NCI-H524 (cell line): ENCODE measurements at places on chromosomes 12 and 14.

DNA sequence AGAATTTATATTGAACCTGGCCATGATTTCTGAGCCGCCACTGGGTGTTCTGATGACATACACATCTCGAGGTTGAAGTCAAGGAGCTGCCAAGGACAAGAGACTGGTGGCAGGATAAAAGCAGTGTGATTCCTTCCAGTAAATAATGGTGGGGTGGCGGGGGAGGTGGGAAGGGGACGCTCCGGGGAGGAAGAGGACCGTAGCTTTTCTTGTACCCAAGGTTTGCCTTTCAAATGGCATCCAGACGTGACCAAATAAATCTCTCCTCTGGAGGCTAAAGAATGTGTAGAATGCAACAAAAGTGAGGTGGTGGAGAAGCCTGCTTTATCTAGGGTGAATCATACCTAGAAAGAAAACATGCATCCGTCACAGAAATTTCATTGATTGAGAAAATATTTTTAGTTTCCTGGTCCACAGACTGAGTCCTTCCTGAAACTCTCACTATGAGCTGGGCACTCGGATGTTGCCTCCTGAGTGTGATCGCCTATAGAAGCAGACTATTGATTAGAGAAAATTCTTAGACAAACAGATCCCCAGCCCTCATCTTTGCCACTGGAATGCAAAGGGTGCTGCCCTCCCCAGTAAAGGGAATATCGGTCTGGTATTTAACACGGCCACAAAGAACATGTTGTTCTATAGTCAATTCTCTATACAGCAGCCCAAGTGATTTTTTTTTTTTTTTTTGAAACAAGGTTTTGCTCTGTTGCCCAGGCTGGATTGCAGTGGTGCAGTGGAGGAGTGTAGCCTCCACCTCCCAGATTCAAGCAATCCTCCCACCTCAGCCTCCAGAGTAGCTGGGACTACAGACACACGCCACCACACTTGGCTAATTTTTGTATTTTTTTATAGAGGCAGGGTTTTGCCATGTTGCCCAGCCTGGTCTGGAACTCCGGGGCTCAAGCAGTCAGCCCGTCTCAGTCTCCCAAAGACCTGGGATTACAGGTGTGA is 112.1 kb downstream of the DPF3 start:
- no peak for DNase-seq

DNA sequence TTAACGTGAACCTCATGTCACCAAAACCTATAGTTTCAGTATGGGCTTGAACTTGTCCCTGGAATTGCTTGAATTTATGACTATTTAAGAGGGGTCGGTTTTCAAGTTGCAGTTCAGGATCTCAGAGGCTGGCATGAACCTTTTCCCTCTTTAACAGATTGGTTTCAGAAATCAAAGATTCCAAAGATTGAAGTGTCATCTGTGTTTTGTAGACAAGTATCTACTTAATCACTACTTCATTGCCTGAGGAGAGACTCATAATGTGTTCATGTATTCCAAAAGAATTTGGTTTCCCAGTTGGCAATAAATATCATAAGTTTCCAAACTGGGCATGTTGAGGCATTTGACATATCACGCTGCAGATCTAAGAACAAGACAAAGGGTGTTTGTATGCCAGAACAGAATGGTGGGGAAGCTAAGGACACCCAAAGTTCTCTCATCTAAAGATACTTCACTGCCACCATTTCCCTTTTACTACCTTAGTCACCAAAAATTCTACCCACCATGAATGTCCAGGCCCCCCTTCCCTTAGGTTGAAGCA is 199.5 kb downstream of the NUAK1 start:
- no peak for DNase-seq

DNA sequence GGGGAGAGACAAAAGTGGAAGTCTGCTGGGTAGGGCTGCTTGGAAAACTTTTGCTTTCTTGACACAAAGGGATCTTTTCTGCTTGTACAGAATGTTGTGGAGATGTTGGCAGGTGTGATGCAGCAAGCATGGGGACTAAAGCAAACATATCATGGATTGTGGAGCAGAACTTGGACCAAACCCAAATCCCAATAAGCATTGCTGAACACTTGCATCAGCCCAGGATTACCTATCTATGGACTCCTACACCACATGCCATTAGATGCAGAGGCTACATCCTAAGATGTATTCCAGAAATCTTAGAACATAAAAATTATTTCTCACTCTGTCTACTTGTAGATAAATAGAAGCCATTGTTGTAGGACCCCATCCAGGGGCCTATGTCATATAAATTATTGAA is 44.7 kb upstream of the RERG start:
- no peak for DNase-seq

DNA sequence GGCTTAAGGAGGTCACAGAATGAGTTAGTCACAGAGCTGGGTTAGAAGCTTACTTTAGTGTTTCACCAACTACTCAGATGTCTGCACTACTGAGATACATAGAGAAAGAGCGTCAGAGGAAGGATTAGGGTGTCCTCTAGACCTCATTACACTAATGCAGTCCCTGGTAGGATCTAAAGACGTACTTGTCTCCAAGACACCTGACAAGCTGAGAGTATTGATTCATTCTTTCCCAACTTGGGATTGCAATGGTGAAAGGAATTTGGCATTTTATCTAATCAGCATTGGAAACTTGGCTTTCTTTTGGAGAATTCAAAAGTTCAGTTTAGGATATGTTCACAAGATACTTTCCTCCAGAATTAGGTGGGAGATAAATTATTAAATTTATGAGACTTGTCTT is 402.1 kb downstream of the ZFP36L1 start:
- no peak for DNase-seq

GRCh38 chr12:4320497-4320852 is 538 bp upstream of the TIGAR start:
- DNase-seq, result no peak

DNA sequence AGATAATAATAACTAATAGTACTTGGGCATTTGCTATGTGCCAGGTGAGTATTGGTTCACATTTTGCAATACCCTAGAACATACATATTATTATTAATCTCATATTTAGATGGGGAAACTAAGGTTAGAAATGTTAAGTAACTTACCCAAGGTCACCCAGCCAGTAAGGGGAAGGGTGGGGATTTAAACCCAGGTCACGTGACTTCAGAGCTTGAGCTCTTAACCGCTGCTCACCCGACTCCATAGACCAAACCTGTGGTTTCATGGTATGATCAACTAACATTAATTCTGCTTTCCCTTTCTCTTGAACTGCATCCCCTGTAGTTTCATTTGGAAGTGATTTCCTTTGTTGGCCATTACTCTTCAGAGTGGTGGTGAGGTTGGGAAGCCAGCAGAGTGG is 242.3 kb downstream of the NRXN3 start:
- no peak for DNase-seq

GRCh38 chr12:54631988-54632728 is 2.5 kb downstream of the LACRT start:
- no peak for DNase-seq

GRCh38 chr14:32565256-32565655 is 236.2 kb downstream of the AKAP6 start:
- DNase-seq, result peak; percentile 21

DNA sequence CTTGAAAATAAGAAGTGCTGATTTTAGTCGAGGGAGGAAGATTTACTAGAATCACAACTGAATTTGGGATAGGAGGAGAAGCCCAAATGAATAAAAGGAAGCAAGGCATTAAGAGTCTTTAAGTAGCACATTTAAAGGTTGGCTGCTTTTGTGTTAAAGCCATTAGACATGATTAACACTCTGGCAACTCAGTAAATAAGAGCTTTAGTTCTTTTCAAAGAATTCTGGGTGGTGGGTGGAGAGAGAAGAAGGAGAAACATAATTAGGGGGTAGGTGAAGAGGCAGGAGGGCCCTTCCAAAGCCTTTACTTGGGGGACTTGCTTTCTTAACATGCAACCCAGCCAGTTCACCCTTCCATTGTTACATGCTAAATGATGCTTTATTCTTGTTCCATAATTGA is 284.6 kb upstream of the SEL1L start:
- no peak for DNase-seq

GRCh38 chr12:127607146-127607725 is 659.7 kb upstream of the TMEM132C start:
- no peak for DNase-seq

- DNase-seq, result peak; percentile 81
Observed at GRCh38 chr14:50312734-50313054, 570 bp downstream of the DMAC2L start.

GRCh38 chr14:28676479-28676878 is 90.1 kb upstream of the FOXG1 start:
- DNase-seq, result no peak

- DNase-seq, result no peak
Observed at GRCh38 chr14:65033181-65033580, 46.5 kb downstream of the FNTB start.

GRCh38 chr12:78096909-78097597 is 266.4 kb downstream of the NAV3 start:
- peak; percentile 76 for DNase-seq

GRCh38 chr12:26214121-26214520 is 18.7 kb downstream of the SSPN start:
- DNase-seq, result no peak

GRCh38 chr14:56789955-56790354 is 20.3 kb downstream of the OTX2 start:
- no peak for DNase-seq

DNA sequence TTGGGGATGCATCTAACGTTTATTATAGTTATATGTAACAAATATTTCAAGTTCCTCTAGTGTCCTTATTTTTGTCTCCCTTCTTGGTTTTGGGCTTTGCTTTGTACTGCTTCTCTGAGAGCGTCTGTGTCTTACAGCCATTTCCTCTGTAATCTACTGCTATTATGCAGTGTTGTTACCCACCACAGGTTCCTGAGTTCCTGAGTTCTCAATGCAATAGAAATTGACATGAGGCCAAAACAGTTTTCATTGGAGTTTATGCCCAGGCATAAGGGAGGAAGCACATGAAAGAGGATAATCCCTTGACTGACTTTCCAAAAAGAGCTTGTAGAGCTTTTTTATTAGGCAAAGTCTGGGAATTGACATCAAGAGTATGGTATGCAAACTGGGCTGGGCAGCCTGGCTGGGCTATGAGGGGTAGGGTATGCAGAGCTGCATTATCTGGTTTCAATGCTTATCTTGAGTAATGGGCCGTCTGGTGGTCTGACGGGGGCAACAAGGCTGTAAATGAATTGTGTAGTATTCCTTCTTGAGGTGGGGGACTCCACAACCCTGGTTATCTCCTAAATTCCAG is 722.5 kb upstream of the ATXN7L3B start:
- DNase-seq, result no peak

GRCh38 chr14:68210729-68211299 is 391.2 kb downstream of the RAD51B start:
- no peak for DNase-seq

GRCh38 chr12:118436002-118436730 is 59.8 kb downstream of the SUDS3 start:
- peak; percentile 29 for DNase-seq

DNA sequence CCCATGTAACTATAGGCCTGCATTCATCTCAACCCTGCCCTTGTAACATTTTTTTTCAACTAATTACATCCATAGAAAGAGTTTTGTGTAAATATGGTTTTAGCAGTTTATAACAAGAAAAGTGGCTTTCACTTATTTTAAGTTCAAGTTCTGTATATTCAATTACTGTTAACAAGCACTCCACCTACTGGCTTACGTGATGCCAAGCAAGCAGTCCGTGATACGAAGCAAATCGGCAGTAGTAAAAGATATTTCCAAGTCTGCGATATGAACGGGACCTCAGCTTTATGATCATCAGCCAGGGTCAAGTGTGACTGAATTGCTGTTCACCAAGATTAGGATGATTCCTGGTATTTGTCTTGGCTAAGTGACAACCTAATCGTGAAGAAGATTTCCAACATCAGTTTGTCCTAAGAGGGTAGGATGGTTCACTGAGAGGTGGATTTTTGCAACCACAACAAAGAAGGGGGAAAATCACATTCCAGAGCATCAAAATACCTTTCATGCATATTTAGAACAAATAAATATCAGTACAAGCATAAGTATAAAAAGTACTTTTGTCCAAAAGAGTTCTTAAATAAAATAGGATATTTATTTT is 456.2 kb downstream of the FOXG1 start:
- peak; percentile 82 for DNase-seq

DNA sequence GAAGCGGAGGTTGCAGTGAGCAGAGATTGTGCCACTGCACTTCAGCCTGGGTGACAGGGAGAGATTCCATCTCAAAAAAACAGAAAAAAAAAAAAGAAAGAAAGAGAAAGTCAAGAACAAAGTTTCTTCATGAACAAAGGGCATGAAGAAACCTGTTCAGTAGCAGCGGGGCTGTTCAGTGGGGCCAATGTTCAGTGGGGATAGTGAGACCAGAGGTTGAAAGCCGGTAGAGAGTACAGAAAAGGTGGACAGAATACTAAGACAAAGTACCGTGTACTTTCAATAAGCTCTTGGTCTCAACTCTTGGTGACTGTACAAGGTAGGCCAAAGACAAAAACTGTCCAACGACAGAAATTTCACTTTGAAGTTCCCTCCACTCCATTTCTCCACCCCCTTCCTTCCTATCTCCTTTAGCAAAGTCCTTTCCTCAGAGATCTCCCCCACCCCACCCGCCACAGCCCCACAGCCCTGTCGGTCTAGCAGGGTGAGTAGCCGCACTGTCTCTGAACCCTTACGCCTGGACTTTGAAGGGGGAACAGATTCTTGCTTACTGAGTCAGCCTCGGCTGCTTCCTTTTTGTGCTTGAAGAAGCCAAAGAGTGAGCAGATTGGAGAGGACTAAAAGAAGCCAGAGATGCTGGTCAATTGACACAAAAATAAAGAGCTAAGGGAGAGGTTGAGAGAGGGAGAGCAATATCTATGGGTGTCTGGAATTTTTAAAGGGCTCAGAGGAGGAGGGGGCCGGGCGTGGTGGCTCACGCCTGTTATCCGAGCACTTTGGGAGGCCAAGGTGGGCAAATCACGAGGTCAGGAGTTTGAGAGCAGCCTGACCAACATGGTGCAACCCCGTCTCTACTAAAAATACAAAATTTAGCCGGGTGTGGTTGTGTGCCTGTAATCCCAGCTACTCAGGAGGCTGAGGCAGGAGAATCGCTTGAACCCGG is 44.2 kb upstream of the FOS start:
- no peak for DNase-seq

DNA sequence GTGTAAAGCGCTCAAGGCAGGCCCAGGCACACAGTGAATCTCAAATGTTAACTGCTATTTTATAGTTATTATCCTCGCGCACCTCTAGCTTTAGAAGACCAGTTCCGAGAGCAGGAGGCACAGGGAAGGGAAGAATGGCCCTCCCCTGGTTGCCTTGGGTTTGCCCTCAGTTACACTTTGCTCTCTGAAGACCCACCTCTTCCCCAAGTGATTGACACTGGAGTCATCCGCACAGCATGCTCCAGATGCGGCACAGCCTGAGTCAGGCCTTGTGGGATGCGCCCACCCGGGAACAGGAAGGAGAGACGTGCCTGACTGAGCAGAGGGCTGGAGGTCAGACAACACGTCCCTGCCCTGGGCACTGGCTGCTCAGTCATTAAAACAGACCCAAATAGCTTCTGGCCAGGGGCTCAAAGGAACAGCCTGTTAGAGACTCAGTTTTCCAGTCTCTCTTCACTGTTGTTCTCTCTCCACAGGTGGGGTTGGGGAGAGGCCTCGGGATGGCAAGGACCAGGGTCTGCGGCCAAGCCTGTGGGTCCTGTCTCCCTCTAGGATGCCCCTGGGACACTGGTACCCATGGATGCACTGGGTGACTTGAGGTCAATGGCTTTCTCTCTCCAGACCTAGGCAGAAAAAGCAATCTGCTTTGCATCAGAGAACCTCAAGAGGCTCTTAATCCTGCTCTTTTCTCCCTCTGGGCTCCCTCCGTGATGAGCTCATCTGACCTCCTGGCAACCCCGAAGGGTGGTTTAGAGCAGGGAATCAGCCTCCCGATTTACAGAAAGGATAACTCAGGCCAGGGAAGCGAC is 13.6 kb upstream of the MLXIP start:
- DNase-seq, result peak; percentile 84
